Small intestine (tissue), 16 donors: ENCODE measurements at places on chromosomes 6 and 20. TPM values are rescaled to one million over a fixed set of nuclear protein-coding genes. Genes with fewer than 3 reads are reported as not detected.

DNA sequence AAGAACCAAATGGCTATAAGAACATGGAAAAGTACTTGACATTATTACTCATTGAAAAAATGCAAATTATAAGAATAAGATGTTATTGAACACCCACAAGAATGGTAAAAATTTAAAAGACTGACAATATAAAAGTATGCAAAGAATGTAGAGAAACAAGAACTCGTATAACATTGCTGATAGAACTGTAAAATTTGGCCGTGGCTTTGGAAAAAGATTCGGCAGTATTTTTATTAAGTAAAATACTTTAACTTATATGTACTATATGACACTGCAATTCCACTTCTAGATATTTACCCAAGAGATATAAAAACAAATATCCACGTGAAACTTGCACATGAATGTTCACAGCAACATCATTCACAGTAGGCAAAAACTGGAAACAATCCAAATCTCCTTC lies 239.2 kb downstream of the TPBG start:
- H3K36me3 ChIP-seq, result no peaks in the 10 kb centered on the region
- no peak overlapping the region for H3K27ac ChIP-seq
- H3K4me3 ChIP-seq, result no peak overlapping the region

DNA sequence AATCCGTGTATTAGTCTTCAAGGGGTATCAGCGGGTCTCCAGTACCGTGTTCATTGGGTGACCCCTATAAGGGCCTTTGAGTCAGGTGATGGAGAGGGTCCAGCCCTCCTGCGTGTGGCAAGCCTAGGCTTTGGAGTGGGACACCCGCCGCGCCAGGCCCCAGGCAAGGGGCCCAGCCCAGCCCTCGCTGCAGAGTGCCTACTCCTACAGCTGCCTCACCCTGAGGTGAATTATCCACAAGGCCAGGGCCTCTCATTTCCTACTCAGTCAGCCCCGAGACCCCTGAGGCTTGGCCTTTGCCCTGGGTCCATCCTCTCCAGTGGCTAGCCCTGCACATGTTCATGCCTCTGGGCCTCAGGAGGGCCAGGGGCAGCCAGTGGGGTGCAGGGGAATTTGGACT lies 45.1 kb downstream of the TMEM242 start:
- no peak for DNase-seq
- H3K4me1 ChIP-seq, result peaks cover 21% of the 10 kb centered on the region
- H3K36me3 ChIP-seq, result no peaks in the 10 kb centered on the region
- H3K27ac ChIP-seq, result no peak overlapping the region

- no peak overlapping the region for H3K4me3 ChIP-seq
- no peaks in the 10 kb centered on the region for H3K4me1 ChIP-seq
- DNase-seq, result no peak
Observed at GRCh38 chr20:53786071-53786444, 192.4 kb upstream of the ZNF217 start.

GRCh38 chr6:18260448-18261106 lies 3.8 kb downstream of the DEK start:
- peaks cover 13% of the 10 kb centered on the region for H3K4me1 ChIP-seq
- no peak overlapping the region for H3K4me3 ChIP-seq
- no peaks in the 10 kb centered on the region for H3K27me3 ChIP-seq
- H3K36me3 ChIP-seq, result no peaks in the 10 kb centered on the region
- DNase-seq, result no peak

The CDH4 gene
- 0.22 TPM for polyA plus RNA-seq

The SLC17A1 gene
- not detected for polyA plus RNA-seq

The NKX2-2 gene
- polyA plus RNA-seq, result 3.7 TPM
